ENCODE measurements at places on chromosomes 13 and 19.

- no peak for DNase-seq
These were observed 786.0 kb upstream of the KLHL1 start for GRCh38 chr13:70894258-70894657.

DNA sequence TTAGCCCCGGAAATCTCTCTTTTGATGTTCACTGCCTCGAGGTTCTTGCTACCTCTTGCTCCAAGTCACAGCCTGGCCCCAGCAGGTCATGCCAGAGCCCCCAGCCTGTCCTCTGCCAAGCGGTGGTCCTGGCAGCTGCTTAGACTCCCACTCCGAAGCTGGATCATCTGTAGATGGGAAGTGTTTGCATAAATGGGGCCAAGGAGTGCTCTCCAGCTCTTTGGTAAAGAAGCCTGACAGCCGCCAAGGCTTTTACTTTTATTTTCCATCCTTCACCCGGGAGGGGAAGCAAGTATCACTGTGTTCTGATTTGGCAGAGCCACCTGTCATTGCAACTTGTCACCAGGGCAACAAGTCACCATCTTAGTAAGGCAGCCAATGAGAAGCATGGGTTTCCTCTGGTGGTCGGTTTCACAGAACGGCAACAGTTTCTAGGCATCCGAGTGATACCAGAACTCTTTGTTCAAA is 10.6 kb upstream of the RETN start:
- DNase-seq = no peak

DNA sequence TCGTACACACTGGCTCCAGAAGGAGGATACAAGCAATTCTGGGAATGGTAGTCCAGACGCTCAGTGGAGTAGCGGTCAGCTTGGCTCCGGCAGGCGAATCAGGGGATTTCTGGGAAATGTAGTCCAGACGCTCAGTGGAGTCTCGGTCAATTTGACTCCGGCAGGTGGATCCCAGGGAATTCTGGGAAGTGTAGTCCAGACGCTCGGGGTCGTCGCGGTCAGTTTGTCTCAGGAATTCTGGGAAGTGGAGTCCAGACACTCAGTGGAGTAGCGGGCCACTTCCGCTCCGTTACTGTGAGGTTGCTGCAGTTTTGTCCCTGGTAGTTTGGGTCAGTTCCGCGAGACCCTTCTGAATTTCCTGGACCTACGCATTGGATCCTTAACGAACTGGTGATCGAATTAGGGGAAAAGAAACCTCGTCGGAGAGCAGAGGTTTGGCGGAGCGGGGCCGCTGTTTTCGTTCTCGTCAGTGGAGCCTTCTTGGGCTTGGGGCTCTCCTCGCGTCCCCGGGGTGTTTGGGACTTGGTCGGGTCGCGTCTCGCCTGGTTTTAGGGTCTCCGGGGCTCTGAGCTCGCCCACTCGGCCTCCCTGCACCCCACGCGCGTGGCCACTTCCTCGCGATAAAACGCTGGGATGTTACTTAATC is at the start of gene ZNF225:
ZNF225 (plus strand) TSS at position 262 of the 646 bp plus-strand sequence. CDS start 2,429 bp downstream, outside the sequence.
- peak; percentile 98 for DNase-seq

- no peak for DNase-seq
These were observed 42.7 kb downstream of the CAPN12 start for GRCh38 chr19:38701455-38702063.

GRCh38 chr19:3575260-3575741 is 2.6 kb downstream of the HMG20B start:
- no peak for DNase-seq

DNA sequence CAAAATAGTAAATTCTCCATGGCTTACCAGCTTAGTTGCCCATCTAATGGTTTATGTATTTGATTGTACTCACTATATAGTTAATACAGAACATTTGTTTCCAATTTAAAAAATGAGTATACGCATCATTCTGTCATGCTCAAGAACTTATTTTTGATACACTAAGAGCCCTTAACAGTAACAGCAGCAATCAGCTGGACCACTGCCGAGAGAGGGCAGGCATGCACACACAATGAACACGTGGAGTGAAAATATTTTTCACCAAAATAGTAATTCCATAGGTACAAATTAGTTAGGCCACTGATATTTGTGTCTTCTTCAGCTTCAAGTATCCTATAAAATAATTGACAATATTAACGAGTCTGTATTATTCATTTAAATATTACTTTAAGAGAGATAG is 109.9 kb downstream of the KLF12 start:
- no peak for DNase-seq

- peak; percentile 12 for DNase-seq
These were observed 300.7 kb downstream of the SLC7A1 start for GRCh38 chr13:29294821-29295220.

- DNase-seq = no peak
These were observed 21.8 kb upstream of the OBI1 start for GRCh38 chr13:78680576-78681350.

DNA sequence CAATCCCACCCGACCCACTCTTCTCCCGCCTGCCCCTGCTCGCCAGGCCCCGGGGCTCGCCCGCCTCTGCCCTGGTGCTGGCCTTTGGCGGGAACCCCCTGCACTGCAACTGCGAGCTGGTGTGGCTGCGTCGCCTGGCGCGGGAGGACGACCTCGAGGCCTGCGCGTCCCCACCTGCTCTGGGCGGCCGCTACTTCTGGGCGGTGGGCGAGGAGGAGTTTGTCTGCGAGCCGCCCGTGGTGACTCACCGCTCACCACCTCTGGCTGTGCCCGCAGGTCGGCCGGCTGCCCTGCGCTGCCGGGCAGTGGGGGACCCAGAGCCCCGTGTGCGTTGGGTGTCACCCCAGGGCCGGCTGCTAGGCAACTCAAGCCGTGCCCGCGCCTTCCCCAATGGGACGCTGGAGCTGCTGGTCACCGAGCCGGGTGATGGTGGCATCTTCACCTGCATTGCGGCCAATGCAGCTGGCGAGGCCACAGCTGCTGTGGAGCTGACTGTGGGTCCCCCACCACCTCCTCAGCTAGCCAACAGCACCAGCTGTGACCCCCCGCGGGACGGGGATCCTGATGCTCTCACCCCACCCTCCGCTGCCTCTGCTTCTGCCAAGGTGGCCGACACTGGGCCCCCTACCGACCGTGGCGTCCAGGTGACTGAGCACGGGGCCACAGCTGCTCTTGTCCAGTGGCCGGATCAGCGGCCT is 4.1 kb downstream of the LRFN3 start:
- no peak for DNase-seq

- no peak for DNase-seq
These were observed at the start of gene GGACT for GRCh38 chr13:100588331-100589177. Gene GGACT, minus strand, starts transcription at chr13:100588789. Its CDS starts 56,198 bp downstream, at chr13:100532591.

DNA sequence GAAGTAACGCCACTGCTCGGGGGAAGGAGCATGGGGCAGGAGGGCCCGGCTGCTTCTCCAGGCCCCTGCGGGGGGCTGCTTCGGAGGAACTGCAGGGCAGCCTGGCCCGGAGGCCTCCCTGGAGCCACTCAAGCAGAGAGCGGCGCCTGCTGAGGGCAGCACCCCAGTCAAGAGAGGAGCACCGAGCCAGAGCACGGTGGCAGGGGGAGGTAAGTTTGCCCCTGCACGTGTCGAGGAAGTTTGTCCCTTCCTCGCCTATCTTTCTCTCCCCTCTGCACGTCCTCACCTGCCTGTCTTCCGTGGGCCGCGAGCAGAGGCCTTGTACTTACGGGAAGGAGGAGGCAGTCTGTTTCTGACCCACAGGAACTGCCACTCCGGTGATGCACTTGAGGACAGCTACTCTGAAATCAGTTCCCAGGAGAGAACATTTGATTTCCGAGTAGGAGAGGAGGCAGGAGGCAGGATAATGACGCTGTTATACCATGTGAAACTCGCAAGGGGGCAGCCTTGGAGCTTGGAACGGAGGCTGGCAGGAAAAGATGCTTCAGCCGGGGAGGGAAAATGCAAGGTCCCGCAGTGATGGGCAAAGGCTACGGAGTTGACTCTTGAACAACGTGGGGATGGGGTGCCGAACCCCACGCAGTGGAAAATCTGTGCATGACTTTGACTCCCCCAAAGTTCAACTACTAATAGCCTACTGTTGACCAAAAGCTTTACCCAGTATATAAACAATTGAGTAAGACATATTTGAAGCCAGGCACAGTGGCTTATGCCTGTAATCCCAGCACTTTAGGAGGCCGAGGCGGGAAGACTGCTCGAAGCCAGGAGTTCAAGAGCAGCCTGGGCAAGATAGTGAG is 5.0 kb downstream of the FFAR1 start:
- DNase-seq = peak; percentile 32

DNA sequence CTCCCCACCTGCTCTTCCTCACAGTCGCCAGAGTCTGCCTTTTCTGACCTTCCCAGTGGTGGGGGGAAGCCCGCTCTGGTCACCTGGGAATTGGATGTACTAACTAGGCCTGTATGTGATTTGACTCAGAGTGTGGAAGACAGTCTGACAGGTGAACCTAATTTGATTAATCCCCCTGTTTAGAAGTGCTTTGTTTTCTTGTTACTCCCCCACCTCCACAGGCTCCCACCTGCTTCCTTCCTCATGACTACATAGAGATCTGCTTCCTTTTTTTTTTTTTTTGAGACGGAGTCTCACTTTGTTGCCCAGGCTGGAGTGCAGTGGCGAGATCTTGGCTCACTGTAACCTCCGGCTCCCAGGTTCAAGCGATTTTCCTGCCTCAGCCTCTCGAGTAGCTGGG is 44.0 kb downstream of the COG3 start:
- no peak for DNase-seq

DNA sequence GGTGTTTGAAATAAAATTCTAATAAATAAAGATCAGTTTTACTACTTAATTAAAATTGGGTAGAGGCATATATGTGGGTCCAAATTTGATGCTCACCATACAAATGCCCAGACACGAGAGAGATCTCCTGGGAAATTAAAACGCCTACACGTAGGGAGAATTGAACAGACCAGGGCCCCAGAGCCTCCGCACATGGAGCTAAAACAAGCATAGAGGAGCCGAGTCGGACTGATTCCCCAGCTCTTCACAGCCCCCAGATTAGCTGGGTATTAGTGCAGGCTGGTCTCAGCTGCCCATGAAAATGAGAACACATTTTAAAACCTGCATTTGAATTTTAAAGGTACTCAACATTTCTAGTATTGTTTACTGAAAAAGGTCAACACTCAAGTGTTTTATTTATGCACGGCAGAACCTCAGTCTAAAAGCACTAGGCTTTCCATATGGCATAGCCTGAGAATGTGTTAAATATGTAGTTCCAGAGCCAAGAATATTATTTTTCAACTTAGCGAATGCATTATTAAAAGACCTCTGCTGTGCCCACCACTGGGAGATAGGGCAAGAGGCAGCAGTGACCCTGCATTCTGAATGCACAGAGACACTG is 344.8 kb downstream of the ENOX1 start:
- no peak for DNase-seq

GRCh38 chr19:40682431-40682964 is 8.0 kb downstream of the NUMBL start:
- no peak for DNase-seq

GRCh38 chr19:34350161-34350561 is 14.8 kb upstream of the GPI start:
- no peak for DNase-seq

DNA sequence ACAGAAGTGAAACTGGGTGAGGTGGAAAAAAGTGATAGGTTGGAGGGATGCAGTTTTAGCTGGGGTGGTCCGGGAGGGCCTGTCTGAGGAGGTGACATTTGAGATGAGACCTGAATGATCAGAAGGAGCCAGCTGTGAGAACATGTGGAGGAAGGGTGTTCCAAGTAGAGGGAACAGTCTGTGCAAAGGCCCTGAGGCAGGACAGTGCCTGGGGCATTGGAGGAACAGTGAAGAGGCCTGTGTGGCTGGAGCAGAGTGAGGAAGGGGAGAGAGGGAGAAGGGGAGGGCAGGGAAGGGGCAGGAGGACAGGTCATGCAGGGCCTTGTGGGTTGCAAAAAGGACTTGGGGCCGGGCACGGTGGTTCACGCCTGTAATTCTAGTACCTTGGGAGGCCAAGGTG is 36.3 kb upstream of the PTPRS start:
- DNase-seq = no peak

GRCh38 chr13:47094734-47095434 is 198.0 kb upstream of the HTR2A start:
- DNase-seq = no peak

DNA sequence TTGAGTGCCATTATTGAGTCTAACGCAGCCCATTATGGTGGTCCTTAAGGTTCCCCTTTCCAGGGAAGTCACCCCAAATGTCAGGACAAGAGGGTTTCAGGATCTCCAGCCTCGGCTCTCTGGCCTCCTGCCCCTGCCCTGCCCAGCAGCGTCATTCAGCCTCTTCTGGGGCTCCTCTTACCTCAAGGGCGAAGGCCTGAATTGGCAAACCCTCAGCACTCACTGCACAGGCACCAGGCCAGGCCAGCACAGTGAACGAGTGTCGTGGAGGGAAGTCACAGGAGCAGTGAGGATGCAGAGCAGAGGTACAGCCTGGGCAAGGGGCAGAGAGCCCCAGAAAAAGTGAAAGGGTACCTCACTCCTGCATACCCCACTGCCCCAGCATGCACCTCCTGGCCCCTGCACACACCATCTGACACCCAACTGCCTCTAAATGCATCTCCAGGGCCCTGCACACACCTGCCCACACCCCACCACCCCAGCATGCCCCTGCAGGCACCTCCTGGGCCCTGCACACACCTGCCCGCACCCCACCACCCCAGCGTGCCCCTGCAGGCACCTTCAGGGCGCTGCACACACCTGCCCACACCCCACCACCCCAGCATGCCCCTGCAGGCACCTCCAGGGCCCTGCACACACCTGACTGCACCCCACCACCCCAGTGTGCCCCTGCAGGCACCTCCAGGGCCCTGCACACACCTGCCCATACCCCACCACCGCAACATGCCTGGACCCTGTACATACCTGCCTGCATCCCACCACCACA is 19.8 kb downstream of the SLC25A42 start:
- no peak for DNase-seq

- no peak for DNase-seq
These were observed 65.4 kb downstream of the SPATA13 start for GRCh38 chr13:24225930-24226329.

GRCh38 chr13:42333613-42334328 is 61.8 kb downstream of the AKAP11 start:
- DNase-seq = no peak

- no peak for DNase-seq
These were observed 19.6 kb downstream of the C13orf46 start for GRCh38 chr13:113954046-113954835.

GRCh38 chr13:80160110-80160509 is 180.8 kb downstream of the SPRY2 start:
- DNase-seq = no peak

DNA sequence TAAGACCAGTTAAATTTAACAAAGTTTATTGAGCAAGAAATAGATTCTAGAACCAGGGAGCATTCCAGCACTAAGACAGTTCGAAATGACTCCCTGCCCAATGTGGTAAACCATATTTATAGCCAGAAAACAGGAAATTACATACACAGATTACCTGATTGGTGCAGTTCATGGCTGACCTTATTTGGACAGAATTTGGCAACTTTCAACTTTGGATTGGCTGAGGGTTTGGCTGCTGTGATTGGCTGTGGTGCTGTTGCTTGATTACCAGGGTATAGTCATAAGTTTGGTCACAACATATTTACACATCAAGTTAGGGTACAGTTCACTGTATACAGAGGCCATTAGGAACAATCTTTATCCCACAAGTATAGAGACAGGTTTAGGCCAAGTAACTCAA is 984.8 kb upstream of the MIR17HG start:
- DNase-seq = peak; percentile 19
